ENCODE measurements at places on chromosomes 7 and 10. TPM values are rescaled to one million over a fixed set of nuclear protein-coding genes. Genes with fewer than 3 reads are reported as not detected.

Gene CLDN12
- 37.9 TPM for total RNA-seq

Gene COL13A1
- total RNA-seq: 0.86 TPM

Gene IGF2BP3
- 69.9 TPM for total RNA-seq

Gene TRDMT1
- total RNA-seq: 5.9 TPM

Gene HABP2
- total RNA-seq: not detected

- no peak for DNase-seq
Observed at GRCh38 chr10:86312701-86313270, 53.8 kb downstream of the GRID1 start.

DNA sequence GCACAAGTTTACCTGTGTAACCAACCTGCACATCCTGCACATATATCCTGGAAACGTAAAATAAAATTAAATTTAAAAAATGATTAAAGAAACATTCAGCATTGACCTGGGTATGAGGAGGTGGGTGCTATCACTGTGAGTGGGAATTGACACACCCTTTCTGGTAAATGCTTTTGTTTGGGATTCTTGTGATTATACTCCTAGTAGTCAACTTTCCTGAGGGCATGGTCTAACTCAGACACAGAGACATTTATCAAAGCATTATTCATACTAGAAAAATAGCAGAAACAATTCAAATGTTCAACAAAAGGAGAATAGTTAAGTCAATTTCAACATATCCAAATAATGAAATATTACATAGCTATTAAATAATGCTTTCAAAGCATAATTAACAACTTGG is 44.2 kb downstream of the CNNM2 start:
- no peak for DNase-seq

- no peak for DNase-seq
Observed at GRCh38 chr7:105648561-105649401, 67.5 kb upstream of the EFCAB10 start.

DNA sequence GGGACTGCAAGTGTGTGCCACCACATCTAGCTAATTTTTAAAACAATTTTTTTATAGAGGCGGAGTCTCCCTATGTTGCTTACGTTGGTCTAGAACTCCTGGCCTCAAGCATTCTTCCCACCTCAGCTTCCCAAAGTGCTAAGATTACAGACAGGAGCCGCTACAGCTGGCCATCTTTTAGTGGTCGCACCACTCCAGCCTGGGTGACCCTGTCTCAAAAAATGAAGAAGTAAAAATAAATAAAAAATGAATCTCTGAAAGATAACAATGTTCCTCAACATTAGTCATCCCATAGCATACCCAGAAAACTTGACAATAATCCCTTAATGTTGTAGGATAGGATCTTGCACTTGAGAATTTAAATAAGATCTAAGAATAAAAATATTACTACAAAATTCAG is 18.2 kb downstream of the WBP1L start:
- DNase-seq: no peak

GRCh38 chr10:109875828-109876821 is 47.2 kb downstream of the XPNPEP1 start:
- DNase-seq: no peak

GRCh38 chr10:122864901-122865300 is 14.5 kb downstream of the FAM24B start:
- peak; percentile 41 for DNase-seq

GRCh38 chr7:45342236-45342635 is 184.6 kb downstream of the RAMP3 start:
- DNase-seq: no peak

GRCh38 chr7:38052786-38053185 is 125.3 kb upstream of the STARD3NL start:
- no peak for DNase-seq

GRCh38 chr10:114652402-114653368 is 5.4 kb downstream of the ABLIM1 start:
- DNase-seq: no peak

DNA sequence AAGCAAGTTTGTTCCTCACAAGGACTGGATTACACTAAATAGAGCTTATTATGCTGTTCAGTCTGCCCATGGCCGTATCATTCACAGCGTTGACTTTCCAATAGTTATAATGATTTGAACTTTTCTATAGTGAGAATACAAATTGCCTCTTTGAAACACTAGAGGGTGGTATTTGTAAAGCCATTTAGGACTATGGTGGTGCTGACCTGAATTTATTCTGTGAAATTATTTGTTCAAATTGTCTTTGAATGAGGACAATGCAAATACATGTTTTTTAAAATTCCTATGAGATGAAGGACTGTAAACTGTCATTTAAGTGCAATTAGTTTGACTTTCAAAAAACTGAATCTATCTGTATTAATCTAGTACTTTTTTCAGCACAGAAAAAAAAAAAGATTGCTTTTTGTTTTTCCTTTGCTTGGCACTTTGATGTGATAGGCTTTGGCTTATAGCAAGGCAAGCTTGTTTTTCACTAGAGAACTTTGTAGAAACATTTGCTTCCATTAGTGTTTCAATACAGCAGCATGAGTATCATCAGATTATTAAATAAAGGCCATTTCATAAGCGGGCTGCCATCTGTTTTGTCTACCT is 122.7 kb upstream of the TMEM229A start:
- DNase-seq: no peak
